ENCODE measurements at places on chromosomes 5 and 9.

DNA sequence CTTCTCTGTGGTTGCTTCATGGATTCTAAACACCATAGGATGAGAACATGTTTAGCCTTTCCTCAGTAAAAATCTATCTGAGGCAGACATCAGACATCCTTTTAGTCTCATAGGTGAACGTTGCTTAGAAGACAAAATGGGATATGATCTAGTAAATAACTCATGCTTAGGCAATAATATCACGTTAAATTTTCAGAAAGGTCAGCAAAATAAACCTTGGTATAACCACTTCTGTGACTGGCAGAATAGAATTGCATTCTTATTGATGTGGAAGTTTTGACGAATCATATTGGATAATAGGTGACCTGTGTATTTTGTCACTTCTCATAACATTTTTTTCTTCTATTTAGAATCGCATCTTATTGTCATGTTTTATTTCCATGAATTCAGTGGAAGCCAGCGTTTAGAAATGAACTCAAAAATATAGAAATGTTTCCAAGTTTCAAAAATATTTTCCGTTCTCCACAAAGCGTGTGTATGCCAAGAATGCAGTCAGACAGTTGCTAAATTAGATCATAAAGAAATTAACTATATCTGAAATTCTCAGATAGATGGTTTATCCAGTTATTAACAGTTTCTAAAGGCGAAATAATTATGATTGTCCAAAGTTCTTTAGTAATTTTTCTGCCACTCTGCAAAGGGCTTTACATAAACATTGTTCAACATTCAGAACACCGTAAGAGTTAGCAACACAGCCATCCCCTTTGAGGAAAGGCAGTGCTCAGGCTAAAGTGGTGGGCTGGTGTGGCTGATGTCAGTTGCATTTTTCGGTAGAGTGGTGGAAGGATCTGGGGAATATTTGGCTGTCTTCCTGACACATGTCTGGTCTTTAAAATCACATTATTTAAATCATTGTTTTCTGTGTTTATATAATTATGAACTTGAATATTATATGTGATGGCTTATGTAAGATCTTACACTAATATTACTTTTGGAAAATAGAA is 827.2 kb downstream of the MTRR start:
- no peak for DNase-seq

GRCh38 chr5:66992547-66992946 is 204.1 kb downstream of the CD180 start:
- no peak for DNase-seq

GRCh38 chr9:126833710-126834345 is 26.6 kb upstream of the ZBTB34 start:
- DNase-seq, result no peak

- DNase-seq, result no peak
Observed at GRCh38 chr9:7313389-7313788, 486.2 kb downstream of the DMAC1 start.

DNA sequence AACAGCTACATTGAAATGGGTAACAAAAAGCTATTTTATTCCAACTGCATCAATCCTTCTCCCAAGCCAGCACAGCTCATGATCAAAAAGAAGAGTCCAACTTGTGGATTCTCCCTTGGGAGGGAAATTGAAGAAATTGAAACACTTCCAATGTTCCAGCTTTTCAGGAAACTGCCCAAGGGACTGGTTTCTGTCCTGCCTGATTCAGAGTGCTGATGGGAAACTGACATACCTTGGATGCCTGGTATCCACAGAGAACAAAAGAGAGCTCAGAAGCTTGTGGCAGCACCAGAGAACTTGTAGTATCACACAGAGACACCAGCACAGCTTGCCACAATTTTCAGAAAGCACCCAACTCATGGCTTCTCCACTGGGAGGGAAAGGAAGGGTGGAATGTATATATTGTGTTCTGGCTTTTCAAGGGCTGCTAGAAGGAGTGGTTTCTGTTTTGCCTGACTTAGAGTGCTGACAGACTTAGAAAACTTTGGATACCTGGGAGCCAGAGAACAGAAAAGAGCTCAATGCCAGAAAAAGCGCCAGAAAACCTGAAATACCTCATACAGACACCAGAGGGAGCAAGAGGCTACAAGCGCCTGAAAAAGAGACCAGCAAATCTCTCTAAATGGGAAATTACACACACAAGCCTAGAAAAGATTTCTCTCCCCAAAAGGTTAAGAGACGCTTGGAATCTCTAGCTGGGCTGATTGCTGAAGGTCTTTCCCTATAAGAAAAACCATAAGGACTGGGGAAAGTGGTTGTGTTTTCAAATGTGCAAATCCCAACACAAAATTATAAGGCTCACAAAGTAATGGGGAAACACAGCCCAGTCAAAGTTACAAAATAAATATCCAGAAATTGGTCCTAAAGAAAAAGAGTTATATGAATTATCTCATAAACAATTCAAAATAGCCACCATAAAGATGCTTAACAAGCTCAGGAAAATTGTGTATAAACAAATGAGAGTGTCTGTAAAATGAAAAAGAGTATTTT is 178.8 kb downstream of the SPOCK1 start:
- no peak for DNase-seq

GRCh38 chr5:140364472-140364765 is 4.4 kb downstream of the SLC4A9 start:
- DNase-seq, result no peak

- DNase-seq, result peak; percentile 21
Observed at GRCh38 chr9:113652355-113653152, 189.0 kb downstream of the RGS3 start.

DNA sequence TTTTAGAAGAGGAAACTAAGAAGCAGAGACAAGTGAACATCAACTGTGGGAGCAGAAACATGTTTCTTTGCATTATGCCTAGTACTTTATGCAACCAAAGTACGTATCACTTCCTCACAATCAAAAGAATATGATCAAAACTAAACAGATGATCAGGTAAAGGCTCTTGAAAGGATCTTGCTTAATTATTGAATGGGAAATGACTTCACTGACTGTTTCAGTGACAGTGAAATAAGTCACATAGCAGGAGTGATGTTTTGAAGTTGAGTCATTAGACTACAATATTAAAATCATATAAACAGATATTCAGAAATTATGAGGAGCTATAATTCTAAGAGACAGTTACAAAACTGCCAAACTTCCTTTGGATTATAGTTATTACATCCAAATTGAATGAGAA is 527.3 kb downstream of the MTRR start:
- no peak for DNase-seq

GRCh38 chr9:79970146-79970425 is 398.3 kb downstream of the TLE4 start:
- DNase-seq, result no peak

DNA sequence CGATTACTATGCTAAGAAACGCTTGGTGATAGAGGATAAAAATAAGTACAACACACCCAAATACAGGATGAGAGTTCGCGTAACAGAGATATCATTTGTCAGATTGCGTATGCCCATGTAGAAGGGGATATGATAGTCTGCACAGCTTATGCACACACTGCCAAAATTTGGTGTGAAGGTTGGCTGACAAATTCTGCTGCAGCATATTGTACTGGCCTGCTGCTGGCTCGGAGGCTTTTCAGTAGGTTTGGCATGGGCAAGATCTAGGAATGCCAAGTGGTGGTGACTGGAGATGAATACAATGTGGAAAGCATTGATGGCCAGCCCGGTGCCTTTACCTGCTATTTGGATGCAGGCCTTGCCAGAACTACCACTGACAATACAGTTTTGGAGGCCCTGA is 208.4 kb downstream of the PDZD2 start:
- DNase-seq, result no peak

- no peak for DNase-seq
Observed at GRCh38 chr5:118628660-118629354, 359.5 kb downstream of the DTWD2 start.

- DNase-seq, result no peak
Observed at GRCh38 chr5:68435611-68436010, 220.1 kb downstream of the PIK3R1 start.

- DNase-seq, result no peak
Observed at GRCh38 chr9:71710856-71711255, 57.5 kb downstream of the CEMIP2 start.

DNA sequence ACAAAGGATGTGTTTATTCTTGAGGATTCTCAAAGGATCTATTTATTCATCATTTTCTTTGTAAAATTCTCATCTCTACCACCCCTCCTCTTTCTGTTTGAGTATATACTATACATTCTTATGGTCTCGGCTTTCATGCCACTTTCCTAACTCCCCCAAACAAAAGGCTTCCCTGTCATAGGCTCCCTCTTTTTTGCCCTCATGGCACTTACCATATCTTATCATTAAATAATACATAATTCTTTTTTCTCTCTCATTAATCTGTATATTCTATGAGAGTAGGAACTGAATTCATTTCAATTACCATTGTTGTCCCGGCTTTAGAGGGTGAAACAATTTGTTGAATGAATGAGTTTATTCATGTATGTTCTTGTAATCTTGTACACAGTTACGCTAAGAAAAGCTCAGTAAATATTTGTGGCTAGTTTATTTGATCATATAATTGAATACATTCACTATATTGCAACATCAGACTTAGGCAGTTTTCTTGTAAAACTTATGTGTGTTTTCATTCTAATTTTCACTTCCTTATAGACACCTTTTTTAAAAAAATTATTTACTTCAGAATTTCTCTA is 254.6 kb downstream of the EDIL3 start:
- no peak for DNase-seq

DNA sequence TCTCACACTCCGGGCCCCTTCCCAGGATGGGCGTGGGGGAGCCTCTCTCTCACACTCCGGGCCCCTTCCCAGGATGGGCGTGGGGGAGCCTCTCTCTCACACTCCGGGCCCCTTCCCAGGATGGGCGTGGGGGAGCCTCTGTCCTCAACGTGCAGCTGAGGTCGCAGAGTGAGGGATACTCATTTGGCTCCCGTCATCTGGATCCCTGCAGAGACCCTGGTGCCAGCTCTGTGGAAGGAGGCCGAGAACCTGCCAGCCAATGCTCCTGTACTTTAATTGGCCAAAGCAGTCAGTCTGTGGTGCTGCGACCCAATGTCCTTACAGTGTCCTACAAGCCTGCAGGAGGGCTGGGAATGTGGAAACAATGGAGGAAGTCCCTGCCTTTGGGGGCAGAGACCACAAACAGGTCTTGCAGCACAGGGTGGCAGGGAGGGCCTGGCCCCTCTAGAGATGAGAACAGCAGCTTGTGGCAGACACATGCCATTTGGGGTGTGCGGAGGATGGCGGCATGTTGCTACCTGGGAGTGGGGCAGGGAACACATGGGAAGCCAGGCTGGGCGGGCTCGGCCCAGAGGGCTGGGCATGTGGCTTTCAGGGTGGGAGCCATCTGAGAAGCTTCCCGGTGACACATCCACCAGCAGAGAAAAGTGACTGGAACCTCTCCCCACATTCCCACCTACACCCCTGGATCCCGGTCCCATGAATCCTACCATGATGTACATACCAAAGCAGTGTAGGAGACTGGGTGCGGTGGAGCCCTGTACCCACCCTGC is 13.6 kb upstream of the MRNIP start:
- no peak for DNase-seq

- no peak for DNase-seq
Observed at GRCh38 chr9:110933350-110934001, 104.8 kb downstream of the LPAR1 start.

GRCh38 chr5:109805883-109806282 is 116.2 kb downstream of the MAN2A1 start:
- no peak for DNase-seq

- DNase-seq, result no peak
Observed at GRCh38 chr9:120868339-120868675, 8.7 kb downstream of the PHF19 start.

- no peak for DNase-seq
Observed at GRCh38 chr9:135502873-135503321, 2.4 kb downstream of the MRPS2 start.

DNA sequence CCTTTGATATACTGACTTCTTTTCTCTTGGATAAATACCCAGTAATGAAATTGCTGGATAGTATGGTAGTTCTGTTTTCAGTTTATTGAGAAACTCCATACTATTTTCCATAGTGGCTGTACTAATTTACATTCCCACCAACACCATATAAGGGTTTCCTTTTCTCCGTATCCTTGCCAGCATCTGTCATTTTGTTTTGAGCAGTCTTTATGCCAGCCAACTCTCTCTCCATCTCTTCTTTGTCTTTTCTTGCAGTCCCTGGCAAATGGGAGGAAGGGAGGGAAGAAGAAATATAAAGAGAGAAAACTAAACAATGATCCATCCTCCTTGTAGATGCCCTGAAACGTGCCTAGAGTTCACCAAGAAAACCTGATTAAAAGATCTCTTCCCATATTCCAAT is 9.6 kb upstream of the VLDLR start:
- no peak for DNase-seq

DNA sequence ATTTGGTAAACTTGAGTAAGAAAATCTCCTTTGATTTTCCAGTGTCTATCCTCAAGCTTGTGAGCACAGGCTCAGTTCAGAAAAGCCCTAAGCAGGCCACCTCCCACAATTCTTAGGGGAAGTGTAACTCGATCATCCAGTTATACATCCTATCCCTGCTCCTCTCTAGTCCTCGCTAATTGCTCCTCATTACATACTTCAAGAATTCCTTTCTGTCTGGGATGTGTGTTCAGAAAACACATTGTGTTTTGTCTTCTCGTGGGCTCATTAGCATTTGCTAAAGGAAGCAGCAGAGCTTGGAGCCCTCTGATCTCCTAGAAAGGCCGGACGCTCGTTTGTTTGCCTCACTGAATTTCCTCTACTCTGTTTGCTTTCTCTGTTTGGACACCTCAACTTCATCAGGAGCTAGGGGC is 268.2 kb upstream of the RFX3 start:
- DNase-seq, result no peak

DNA sequence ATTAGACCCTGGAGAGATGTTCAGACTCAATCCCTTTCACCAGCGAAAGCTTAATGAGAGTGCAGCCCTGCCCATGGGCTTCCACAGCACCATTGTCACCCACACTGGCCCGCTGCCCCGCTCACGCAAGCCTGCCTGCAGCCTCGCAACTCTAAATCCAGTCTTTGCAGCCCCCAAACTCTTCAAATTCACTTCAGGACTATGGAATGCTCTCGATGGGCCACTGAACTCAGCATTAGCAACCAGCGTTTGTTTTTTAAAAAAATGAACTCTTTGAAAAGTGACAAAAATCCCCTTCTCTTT is 17.1 kb downstream of the DCANP1 start:
- no peak for DNase-seq

GRCh38 chr9:81673310-81673709 is 16.0 kb downstream of the TLE1 start:
- DNase-seq, result no peak

DNA sequence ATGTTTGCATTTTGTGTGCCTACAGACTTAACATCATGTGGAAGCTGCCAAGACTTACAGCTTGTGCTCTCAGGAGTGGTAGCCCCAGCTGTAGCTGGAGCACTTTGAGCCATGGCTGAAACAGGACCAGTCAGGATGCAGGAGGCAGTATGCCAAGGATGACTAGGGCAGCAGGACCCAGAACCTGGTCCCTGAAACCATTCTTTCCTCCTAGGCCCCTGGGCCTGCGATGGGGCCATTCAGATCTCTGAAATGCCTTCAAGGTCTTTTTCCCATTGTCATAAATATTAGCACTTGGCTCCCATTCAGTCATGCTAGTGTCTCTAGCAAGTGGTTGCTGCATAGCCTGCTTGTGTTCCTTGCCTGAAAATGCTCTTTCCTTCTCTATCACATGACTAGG is 29.6 kb upstream of the VLDLR start:
- no peak for DNase-seq
